CD4-positive, alpha-beta T cell (primary cell): ENCODE measurements at places on chromosomes 6 and 20.

GRCh38 chr6:5679691-5680090 is 327.0 kb downstream of the NRN1 start:
- no peak for DNase-seq

GRCh38 chr6:108795122-108795521 is 53.1 kb upstream of the ARMC2 start:
- no peak for DNase-seq

DNA sequence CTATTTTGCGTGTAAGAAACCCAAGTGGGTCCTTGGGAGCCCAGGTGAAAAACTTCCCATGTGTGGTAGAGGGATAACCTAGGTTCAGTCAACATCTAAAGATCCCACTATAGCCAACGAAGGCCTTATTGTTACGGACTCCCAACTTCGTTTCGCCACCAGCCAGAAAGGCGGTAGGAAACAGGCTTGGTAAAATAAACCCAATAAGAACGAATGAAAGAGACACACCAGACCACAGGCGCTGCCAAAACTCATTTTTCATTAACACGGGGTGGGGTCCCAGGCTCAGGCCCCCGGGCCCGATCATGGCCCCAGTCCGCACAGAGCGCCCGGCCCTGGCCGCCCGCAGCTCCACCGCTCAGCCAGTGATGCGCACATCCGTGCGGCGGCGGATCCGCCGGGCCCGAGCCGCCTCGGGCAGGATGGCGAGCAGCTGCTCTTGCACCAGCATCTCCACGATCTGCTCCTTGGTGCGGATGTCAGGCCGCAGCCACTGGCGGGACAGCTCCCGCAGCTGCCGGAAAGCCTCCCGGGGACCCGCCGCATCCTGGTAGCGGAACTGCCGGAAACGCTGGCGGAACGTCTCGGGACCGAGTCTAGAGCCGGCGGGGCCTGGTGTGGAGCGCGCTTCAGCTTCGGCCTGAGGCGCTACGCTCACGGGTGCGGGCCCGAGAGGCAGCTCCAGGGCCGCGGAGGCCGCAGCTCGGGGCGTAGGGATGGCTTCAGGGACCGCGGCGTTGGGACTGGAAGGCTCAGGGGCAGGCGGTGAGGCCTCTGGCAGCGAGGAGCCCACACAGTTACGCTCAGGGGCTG is 709 bp downstream of the SCAND1 start:
- peak; percentile 69 for DNase-seq

GRCh38 chr20:64056889-64057627 is 5.9 kb upstream of the TCEA2 start:
- DNase-seq = no peak

DNA sequence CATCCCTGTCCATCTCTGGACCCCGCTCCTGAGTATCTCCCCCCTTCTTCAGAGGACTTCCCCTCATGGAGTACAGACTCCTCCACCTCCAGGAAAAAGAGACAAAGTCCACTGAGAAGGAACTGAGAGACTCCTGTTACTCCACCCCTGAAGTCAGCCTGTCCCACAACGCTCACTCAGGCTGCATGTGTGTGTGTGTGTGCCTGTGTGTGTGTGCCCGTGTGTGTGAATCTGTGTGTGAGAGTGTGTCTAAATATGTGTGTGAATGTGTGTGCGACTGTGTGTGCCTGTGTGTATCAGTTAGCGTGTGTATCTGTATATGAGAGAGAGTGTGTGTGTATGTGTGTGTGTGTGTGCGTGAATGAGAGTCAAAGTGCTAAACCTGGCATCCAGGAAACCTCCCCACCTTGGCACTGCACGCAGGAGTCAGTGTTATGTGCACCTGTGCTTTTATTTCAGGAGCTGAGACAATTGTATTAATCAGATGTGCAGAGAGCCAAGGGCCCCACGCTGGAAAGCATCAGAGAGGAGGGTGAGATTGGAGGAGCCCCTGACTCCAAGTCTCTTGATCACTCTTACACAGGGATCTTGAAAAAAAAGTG is 39.0 kb downstream of the HLA-A start:
- no peak for DNase-seq

- no peak for DNase-seq
Measured at GRCh38 chr20:61753316-61753942, 312.3 kb downstream of the TAF4 start.
